ENCODE measurements at places on chromosomes 12 and 14.

- H3K36me3 ChIP-seq, result no peaks in the 10 kb centered on the region
- H3K27me3 ChIP-seq, result no peaks in the 10 kb centered on the region
- H3K4me1 ChIP-seq, result no peaks in the 10 kb centered on the region
These were observed 47.4 kb upstream of the PARP11 start for GRCh38 chr12:3920351-3921150.

- no peaks in the 10 kb centered on the region for H3K27me3 ChIP-seq
- H3K4me1 ChIP-seq, result peaks cover 82% of the 10 kb centered on the region
- no peak overlapping the region for H3K4me3 ChIP-seq
- H3K27ac ChIP-seq, result peak overlapping the region; percentile 54
- no peak for DNase-seq
- H3K36me3 ChIP-seq, result no peaks in the 10 kb centered on the region
These were observed 56.3 kb downstream of the SPPL3 start for GRCh38 chr12:120847814-120848213.

DNA sequence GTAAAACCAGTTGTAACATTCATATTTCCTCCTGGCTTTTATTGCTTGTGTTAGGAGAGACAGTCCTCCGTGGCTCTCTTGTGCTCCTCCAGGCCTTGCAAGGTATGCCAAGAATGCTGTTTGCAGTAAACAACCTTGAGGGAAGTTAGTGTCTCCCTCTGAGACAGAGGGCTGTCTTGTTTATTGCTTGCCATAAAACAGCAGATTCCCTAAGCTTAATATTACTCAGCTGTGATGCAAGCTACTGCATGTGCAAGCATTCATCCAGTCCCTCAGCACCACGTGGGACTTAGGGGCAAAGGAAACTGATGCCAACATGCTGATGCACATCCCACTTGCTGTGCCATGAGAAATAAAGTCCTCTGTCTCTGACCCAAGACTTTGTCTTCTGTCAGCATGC, 6.6 kb downstream of the POMT2 start:
- no peak overlapping the region for H3K4me3 ChIP-seq
- DNase-seq, result no peak
- no peaks in the 10 kb centered on the region for H3K36me3 ChIP-seq
- H3K27me3 ChIP-seq, result no peaks in the 10 kb centered on the region
- H3K27ac ChIP-seq, result peak overlapping the region; percentile 85
- peaks cover 54% of the 10 kb centered on the region for H3K4me1 ChIP-seq

- peak overlapping the region; percentile 84 for H3K4me3 ChIP-seq
- no peaks in the 10 kb centered on the region for H3K36me3 ChIP-seq
- H3K27me3 ChIP-seq, result no peaks in the 10 kb centered on the region
- H3K27ac ChIP-seq, result peak overlapping the region; percentile 92
- no peak for DNase-seq
- H3K4me1 ChIP-seq, result peaks cover 49% of the 10 kb centered on the region
These were observed 916 bp upstream of the CHPT1 start for GRCh38 chr12:101696251-101697196.

DNA sequence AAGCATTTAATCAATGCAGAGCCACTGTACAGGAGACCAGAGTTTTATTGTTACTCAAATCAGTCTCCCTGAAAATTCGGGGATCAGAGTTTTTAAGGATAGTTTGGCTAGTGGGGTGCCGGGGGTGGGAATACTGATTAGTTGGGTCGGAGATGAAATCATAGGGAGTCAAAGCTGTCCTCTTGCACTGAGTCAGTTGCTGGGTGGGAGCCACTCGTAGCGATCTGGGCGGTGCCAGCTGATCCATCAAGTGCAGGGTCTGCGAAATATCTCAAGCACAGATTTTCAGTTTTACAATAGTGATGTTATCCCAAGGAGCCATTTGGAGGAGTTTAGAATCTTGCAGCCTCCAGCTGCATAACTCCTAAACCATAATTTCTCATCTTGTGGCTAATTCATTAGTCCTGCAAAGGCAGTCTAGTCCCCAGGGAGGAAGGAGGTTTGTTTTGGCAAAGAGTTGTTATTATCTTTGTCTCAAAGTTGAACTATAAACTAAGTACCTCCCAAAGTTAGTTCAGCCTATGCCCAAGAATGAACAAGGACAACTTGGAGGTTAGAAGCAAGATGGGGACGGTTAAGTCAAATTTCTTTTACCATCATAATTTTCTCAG, 169.4 kb upstream of the PLEKHG7 start:
- H3K27me3 ChIP-seq, result no peaks in the 10 kb centered on the region
- H3K36me3 ChIP-seq, result no peaks in the 10 kb centered on the region
- DNase-seq, result no peak

- no peak overlapping the region for H3K27ac ChIP-seq
- peaks cover 6% of the 10 kb centered on the region for H3K4me1 ChIP-seq
- no peak overlapping the region for H3K4me3 ChIP-seq
- H3K27me3 ChIP-seq, result no peaks in the 10 kb centered on the region
These were observed 195.5 kb downstream of the PHETA1 start for GRCh38 chr12:111173391-111173790.

- H3K4me1 ChIP-seq, result no peaks in the 10 kb centered on the region
- H3K27ac ChIP-seq, result no peak overlapping the region
- H3K27me3 ChIP-seq, result no peaks in the 10 kb centered on the region
- H3K4me3 ChIP-seq, result no peak overlapping the region
- no peaks in the 10 kb centered on the region for H3K36me3 ChIP-seq
These were observed 171.7 kb downstream of the SLC5A8 start for GRCh38 chr12:101038289-101038871.

- H3K36me3 ChIP-seq, result no peaks in the 10 kb centered on the region
- no peak overlapping the region for H3K27ac ChIP-seq
- no peak overlapping the region for H3K4me3 ChIP-seq
- H3K27me3 ChIP-seq, result no peaks in the 10 kb centered on the region
- no peak for DNase-seq
These were observed 7.6 kb downstream of the B4GALNT1 start for GRCh38 chr12:57625261-57626032.

- H3K27me3 ChIP-seq, result no peaks in the 10 kb centered on the region
- no peak for DNase-seq
- no peaks in the 10 kb centered on the region for H3K36me3 ChIP-seq
- H3K4me3 ChIP-seq, result no peak overlapping the region
- H3K4me1 ChIP-seq, result no peaks in the 10 kb centered on the region
- no peak overlapping the region for H3K27ac ChIP-seq
These were observed 40.9 kb downstream of the FOXG1 start for GRCh38 chr14:28807518-28807917.

DNA sequence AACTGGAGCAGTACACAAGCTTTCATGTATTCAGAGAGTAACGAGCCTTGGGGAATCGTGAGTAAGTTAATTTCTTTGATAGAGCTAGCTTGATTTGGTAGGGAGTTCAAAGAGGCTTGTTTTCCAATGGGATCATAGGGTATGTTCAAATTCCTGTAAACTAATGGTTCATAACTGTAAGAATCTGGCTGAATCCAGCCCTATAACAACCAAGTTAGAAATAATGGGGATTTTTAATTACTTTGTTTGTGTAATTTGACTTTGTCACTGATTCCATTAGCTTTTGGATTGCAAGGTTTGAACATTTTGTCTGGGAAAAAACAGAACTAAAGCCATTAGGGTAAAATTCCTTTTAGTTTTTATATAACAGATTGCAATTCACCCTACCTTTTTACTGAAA, 94.0 kb downstream of the WNK1 start:
- H3K27ac ChIP-seq, result no peak overlapping the region
- no peak overlapping the region for H3K4me3 ChIP-seq
- no peaks in the 10 kb centered on the region for H3K36me3 ChIP-seq
- H3K4me1 ChIP-seq, result peaks cover 23% of the 10 kb centered on the region

DNA sequence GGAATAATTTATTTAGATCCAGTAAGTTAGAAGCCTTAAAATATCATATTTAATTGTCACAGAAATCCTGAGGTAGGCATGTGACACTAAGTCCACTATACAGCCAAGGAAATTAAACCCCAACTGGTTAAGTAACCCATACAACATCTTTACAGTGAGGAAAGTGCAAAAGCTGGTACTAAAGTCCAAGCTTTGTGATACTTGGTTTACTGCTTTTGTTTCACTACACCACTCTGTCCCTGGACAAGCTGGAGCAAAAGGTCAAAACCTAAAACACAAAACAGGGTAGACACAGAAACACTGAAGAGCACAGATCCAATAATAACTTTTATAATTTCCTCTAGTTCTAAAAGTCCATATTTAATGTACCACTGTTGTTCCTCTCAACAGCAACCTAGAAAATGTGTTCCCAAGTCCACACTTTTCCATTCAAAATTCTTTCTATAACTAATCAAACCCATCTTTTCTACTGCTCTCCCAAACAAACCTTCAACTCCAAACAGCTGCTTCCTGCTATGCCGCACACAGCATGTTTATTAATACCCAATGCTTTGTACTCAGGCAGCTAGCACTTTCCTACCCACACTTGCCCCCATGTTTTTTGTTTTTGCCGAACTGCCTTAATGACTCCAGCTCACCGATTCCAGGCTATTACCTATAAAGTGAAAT, 90.9 kb downstream of the MED13L start:
- DNase-seq, result no peak
- no peaks in the 10 kb centered on the region for H3K36me3 ChIP-seq
- peaks cover 62% of the 10 kb centered on the region for H3K4me1 ChIP-seq

- no peak overlapping the region for H3K4me3 ChIP-seq
- DNase-seq, result no peak
- no peak overlapping the region for H3K27ac ChIP-seq
- H3K36me3 ChIP-seq, result no peaks in the 10 kb centered on the region
- H3K4me1 ChIP-seq, result no peaks in the 10 kb centered on the region
These were observed 229.4 kb downstream of the CNTN1 start for GRCh38 chr12:40921563-40922163.

GRCh38 chr12:11565752-11566151, 83.7 kb upstream of the ETV6 start:
- no peaks in the 10 kb centered on the region for H3K27me3 ChIP-seq
- H3K4me3 ChIP-seq, result no peak overlapping the region
- no peaks in the 10 kb centered on the region for H3K4me1 ChIP-seq
- no peaks in the 10 kb centered on the region for H3K36me3 ChIP-seq
- DNase-seq, result no peak
- H3K27ac ChIP-seq, result no peak overlapping the region

DNA sequence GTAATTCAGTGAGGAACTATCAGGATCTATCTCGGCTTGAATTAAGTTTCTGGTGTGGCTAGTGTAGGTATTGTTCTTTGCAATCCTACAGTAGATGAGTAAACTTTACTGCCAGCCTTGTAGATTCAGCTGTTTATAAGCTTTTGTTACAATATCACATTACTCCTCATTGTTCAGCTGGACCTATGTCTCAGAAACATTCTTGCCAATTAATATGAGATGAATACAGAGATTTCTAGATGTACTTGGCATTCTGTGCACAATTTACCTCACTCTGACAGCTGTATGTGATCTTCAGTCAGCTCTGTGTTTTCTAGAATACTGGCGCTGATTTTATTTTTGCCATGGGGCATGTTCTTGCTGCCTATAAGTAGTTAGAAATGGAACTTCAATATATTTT, 55.7 kb downstream of the METTL25 start:
- H3K27me3 ChIP-seq, result no peaks in the 10 kb centered on the region
- no peaks in the 10 kb centered on the region for H3K36me3 ChIP-seq
- DNase-seq, result no peak
- H3K4me3 ChIP-seq, result no peak overlapping the region

DNA sequence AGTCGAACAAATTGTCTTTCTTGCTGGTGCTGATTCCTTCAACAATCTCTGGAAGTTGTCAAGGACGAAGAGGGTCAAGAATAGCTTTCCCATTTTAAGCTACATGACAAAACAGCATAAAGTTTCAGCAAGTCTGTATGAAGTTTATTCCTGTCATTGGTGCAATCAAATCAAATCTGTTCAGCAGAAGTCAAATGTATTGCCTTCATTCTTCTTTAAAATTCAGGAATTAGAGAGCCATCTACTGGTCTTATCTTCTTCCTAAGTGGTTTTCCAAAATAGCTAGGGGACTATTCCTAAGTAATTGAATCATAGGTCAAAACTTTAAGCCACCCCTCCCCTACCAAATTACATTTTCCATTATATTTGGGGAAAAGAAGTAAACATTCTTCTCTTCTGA, 990.2 kb downstream of the GALC start:
- no peak overlapping the region for H3K27ac ChIP-seq
- H3K27me3 ChIP-seq, result no peaks in the 10 kb centered on the region
- no peaks in the 10 kb centered on the region for H3K4me1 ChIP-seq
- H3K36me3 ChIP-seq, result no peaks in the 10 kb centered on the region

GRCh38 chr12:115968211-115968610, 309.3 kb downstream of the MED13L start:
- H3K4me3 ChIP-seq, result no peak overlapping the region
- H3K27me3 ChIP-seq, result no peaks in the 10 kb centered on the region
- no peaks in the 10 kb centered on the region for H3K4me1 ChIP-seq
- H3K36me3 ChIP-seq, result peaks cover 77% of the 10 kb centered on the region

GRCh38 chr12:101839324-101840283, 8.8 kb upstream of the GNPTAB start:
- H3K27me3 ChIP-seq, result no peaks in the 10 kb centered on the region
- H3K36me3 ChIP-seq, result no peaks in the 10 kb centered on the region
- H3K4me1 ChIP-seq, result no peaks in the 10 kb centered on the region
- no peak overlapping the region for H3K4me3 ChIP-seq

DNA sequence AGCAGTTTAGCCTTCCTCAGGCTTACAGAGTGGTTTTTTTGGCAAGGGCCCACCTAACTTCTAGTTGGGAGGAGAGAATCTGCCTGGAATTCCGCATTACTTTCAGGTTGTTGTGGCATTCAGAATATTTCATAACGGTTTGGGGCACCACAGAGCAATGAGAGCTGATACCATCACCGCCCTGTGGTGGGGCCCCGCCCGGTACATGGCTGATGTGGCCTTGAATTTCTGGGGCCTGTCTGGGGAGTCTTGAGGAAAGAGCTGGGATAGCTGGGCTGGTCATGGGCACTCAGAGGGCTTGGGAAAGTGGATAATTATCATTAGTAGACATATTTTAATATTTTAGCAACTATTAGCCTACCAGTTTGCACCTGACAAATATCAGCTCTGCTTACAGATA, 4.2 kb downstream of the TESPA1 start:
- no peaks in the 10 kb centered on the region for H3K4me1 ChIP-seq
- H3K36me3 ChIP-seq, result no peaks in the 10 kb centered on the region
- no peaks in the 10 kb centered on the region for H3K27me3 ChIP-seq
- no peak overlapping the region for H3K4me3 ChIP-seq

DNA sequence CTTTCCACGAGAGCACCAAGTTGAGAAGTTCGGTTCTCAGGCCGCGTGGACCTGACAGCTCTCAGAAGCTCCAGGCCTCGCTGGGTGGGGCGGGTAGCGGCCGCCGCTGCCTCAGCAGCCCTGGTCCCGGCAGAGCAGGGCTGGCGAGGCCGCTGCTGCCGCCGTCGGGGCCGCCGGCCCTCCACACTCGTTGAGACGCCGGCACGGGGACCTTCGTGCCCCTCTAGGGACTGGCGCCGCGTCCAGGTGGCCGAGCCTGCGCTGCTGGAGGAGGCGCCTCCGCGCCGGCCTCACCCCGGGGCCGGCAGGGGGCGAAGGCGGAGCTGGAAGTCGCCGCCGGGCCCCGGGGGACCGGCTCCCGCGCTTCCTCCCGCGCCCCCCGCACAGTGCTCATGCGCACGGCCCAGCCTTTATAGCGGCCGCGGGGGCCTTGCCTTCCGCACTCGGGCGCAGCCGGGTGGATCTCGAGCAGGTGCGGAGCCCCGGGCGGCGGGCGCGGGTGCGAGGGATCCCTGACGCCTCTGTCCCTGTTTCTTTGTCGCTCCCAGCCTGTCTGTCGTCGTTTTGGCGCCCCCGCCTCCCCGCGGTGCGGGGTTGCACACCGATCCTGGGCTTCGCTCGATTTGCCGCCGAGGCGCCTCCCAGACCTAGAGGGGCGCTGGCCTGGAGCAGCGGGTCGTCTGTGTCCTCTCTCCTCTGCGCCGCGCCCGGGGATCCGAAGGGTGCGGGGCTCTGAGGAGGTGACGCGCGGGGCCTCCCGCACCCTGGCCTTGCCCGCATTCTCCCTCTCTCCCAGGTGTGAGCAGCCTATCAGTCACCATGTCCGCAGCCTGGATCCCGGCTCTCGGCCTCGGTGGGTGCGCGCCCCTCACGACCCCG, at the start of gene COCH:
TSS of gene COCH (plus strand) at position 440 of the 879 bp plus-strand sequence. CDS start at position 820, 380 bp downstream.
- peaks cover 11% of the 10 kb centered on the region for H3K4me1 ChIP-seq
- DNase-seq, result no peak
- peak within 1 kb of the TSS; percentile 64 for H3K27ac ChIP-seq
- peak within 1 kb of the TSS; percentile 57 for H3K4me3 ChIP-seq
- no peaks in the 10 kb centered on the region for H3K36me3 ChIP-seq
